ENCODE measurements at places on chromosomes 7 and 10.

GRCh38 chr10:118036281-118036875 lies 10.4 kb downstream of the RAB11FIP2 start:
- DNase-seq = no peak

DNA sequence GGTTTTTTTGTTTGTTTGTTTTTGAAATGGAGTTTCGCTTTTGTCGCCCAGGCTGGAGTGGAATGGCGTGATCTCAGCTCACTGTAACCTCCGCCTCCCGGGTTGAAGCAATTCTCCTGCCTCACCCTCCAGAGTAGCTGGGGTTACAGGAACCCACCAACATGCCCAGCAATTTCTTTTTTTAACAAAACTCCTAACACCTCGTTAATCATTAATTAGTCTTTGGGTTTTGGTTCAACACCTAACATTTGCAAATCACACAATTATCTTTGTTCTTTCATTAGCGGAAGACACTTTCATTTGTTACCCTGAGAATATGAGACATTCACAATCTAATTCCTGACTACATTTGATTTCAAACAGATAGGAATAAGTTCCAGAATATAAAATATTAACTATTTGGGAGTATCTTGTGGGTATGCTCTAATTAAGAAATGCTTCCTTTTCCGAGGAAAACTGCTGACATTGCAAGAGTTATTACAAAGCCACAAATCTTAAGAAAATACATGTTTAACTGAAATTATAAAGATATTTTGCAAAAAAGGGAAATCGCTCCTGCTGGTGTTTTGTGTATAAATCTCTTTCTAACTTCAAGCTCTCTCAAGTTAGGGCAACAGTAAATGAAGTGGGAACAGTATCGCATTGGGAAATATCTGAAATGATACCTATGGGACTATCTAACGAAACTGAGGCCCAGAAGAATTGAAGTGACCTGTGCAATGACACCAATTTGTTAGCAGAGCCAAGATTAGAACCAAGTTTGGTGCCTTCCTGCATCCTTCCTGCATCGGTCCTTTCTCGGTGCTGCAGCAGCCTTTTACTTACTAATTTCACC lies 1.2 kb upstream of the LSM8 start:
- DNase-seq = no peak

DNA sequence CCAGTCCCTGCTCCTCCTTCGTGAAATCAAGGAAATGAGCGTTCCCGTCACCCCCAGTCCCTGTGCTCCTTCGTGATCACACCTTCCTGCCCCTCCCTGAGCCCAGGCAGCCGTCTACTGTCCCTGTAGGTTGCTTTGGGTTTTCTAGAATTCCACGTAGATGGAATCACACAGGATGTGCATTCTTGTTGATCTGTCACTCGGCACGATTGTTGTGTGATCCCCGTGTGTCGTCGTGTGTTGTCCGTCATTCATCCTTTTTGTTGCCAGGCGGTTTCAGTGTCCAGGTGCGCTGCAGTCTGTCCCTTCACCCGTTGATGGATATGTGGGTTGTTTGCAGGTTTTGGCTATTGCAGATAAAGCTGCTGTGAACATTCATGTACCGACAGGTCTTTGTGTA lies 9.4 kb downstream of the MTG1 start:
- no peak for DNase-seq

DNA sequence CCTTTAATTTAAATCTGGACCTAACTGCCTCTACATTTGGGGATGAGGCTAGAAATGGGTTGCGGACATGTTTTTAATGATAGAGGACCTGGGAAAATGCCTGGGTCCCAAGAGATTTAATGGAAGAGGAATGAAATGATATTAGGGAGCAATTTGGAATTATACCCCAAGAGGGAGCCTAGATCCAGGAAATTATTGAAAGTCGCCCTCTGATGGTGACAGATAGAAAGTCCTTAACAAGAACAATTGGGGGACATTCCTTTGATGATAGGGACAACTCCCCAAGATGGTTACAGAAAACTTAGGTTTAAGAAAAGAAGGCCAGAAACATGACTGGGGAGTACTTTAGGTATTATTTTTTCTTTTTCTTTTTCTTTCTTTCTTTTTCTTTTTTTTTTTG lies 9.5 kb upstream of the TSGA13 start:
- DNase-seq = no peak

- no peak for DNase-seq
Observed at GRCh38 chr10:8637640-8638039, 583.2 kb downstream of the GATA3 start.

GRCh38 chr10:114928818-114929217 lies 9.2 kb upstream of the TRUB1 start:
- DNase-seq = no peak

Measured in kidney epithelial cell (primary cell).